NCI-H748 treated with DMSO at 0.1 percent for 48 hours (cell line): ENCODE measurements at places on chromosomes 3 and 15.

DNA sequence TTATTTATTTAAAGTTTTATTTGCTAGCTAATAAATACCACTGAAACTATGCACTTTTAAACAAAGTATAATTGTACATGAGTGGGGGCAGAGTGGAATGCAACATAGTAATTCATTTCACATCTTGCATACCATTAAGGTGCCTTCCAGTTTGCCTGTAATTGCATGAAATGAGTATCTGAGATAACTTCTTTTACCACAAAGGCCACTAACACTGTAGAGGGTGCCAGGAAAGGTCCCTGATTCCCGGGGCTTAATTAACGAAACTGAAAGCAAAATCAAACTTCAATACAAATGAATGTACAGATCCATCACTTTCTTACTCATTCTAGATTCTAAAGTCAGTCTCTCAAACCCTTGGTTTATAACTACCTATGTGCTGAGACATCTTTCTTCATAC lies 2.1 kb downstream of the CD47 start:
- no peak for DNase-seq

DNA sequence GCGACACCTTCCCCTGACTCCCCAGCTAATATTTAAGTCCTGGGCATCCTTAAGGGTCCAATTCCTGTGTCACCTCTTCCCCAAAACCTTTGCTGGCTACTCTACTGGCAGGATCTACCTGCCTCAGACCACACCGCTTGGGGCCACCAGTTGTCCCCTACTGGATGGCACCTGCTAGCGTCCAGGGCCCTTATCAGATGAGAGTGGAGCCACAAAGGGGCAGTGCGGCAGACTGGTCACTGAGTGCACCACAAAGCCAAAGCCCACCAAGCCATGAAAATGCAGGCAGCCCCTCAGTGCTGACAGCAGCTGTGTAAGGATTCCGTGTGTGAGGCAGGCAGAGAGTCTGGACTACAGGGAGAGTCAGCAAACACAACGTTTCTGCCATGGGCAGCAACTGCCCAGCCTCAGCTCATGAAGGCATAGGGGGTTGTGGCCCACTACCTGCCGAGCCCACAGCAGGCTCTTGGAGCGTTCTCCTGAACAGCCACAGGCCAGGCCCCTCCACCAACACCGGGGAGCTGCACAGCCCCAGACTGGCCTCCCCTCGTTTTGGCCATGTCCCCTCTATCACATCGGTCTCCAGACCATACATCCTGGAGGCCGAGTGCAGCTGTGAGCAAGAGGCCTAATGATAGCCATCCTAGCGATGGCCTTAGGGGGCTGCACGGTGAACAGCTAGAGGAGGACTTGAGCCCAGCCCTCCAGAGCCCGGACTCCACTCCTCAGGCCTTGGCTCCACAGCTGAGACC lies 32.3 kb downstream of the ALDH1L1 start:
- no peak for DNase-seq

DNA sequence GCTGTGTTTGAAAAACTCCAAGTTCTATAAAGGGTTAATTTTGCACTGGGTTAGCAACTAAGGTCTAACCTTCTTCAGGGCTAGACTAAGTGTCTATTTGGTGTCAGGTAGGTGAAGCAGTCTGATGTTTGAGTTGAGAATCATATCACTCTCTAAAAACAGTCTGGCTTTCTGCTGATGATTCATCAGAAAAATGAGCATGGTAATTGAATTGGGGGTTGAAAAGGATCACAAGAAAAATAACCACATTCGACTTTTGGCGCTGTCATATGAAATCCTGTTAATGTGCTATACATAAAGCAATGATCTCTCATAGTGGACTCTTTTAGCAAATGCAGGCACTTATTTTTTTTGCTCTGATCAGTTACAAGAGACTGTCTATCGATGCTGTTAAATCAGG lies 242.2 kb upstream of the AZI2 start:
- DNase-seq, result no peak

DNA sequence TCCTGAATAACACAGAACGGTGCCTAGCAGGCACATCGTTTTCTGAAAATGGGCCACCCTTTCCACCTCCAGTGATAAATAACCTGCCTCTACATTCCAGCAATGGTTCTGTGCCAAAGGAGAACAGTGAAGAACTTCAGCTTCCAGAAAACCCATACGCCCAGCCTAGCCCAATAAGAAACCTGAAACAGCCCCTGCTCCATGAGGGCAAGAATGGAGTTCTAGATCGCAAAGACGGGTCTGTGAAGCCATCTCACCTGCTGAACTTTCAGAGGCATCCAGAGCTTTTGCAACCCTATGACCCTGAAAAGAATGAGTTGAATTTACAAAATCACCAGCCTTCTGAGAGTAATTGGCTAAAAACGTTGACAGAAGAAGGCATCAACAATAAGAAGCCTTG lies 61.9 kb downstream of the CGNL1 start:
- DNase-seq, result no peak

DNA sequence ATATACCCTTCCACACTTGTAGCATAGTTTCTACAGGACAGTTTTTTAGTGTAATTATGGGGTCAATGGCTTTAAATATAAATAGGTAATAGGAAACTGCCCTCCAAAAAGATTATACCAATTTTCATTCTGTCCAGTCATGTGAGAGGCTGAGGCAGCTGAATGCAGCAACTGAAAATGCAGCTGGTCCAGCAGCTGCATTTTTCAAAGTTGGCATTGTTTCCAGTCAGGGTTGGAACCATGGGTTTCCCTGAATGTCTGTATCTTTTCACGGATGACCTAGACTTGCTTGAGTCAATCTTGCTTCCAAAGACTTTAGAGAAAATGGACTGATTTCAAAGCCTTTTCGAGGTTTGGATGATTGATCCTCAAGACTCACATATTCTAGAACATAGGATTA lies 9.9 kb upstream of the KNL1 start:
- DNase-seq, result no peak

GRCh38 chr3:47012342-47013230 lies 33.1 kb downstream of the NBEAL2 start:
- DNase-seq, result no peak

DNA sequence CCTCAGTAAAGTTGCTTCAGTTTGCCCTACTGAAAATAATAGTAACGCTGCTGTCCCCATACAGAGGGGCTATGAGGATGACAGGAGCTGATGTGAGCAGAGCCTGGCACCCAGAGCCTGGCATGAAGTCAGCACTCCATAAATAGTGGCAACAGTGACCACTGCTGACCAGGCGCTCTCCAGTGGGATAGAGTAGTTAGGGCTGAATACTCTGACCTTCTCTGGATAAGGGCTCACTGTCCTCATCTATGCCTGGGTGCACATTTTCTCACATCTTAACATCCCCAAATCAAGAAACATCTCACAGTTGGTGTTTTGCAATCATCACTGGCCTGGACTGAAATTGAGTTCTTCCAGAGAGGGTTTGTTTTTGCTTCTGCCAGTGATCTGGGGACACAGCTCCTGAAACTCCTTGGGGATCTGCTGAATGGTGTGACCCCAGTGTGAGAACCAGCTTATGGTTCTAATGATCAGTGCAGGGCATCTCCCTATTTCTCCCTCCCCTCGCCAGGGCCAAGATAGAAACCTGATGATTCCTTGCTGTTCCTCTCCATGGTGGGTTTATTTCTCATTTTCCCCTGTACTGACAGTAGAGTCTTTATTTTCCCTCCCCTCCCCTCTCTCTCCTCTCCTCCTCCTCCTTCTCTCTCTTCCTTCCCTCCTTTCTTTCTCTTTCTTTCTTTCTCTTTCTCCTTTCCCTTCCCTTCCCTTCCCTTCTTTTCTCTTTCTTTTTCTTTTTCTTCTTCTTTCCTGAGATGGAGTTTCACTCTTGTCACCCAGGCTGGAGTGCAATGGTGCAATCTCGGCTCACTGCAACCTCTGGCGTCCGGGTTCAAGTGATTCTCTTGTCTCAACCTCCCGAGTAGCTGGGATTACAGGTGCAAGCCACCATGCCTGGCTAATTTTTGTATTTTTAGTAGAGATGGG lies 3.5 kb upstream of the PCSK6 start:
- no peak for DNase-seq
